ENCODE measurements at places on chromosomes 6 and 20. TPM values are rescaled to one million over a fixed set of nuclear protein-coding genes. Genes with fewer than 3 reads are reported as not detected.

CD93 gene
- polyA plus RNA-seq = 39.1 TPM

MBOAT1 gene
- polyA plus RNA-seq = 18.1 TPM

HLA-DPA1 gene
- 21.3 TPM for polyA plus RNA-seq

POU3F2 gene
- 0.07 TPM for polyA plus RNA-seq

HDAC2 gene
- 227 TPM for polyA plus RNA-seq

SLC26A8 gene
- polyA plus RNA-seq = 0.39 TPM

RAET1L gene
- polyA plus RNA-seq = not detected

FOXF2 gene
- polyA plus RNA-seq = not detected

SIM1 gene
- polyA plus RNA-seq = 29.2 TPM

TNF gene
- polyA plus RNA-seq = not detected

SEC23B gene
- polyA plus RNA-seq = 69.9 TPM

DNA sequence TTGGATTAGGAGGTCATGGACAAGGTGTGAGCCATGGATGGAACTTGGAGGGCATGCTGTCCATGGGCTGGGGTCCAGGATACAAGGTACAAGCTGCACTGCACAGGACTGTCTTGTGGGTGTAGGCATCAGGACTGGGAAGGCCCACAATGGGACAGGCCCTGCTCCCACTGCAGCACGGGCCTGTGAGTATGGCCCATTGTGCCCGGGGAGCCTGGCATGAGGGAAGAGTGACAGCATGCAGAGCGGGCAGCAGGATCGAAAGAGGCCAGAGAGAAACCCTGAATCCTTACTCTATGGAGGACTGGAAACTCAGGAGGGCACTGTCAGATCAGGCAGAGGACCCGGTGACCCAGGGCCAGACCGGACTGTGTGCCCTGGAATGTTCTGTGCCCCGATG is 211.3 kb downstream of the PREX1 start:
- no peak for DNase-seq

DNA sequence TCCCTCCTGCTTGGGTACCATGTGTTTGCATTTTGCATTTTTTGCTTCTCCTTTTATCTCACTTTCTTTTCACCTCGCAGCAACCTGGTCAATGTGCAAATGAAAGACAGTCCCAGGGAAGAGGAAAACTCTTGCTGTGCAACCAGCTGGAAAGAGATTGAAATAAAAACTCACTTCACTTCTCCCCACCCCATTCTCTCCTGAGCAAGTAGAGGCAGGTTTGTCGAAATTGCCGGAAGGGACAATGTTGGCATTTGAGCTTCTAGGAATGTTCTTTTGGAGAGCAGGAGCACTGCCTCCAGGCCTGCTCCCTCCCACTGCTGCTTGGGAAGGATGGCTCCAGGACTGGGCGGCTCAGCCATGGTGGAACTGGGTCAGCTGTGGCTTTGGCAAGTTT is 30.6 kb downstream of the KCNG1 start:
- DNase-seq = no peak

DNA sequence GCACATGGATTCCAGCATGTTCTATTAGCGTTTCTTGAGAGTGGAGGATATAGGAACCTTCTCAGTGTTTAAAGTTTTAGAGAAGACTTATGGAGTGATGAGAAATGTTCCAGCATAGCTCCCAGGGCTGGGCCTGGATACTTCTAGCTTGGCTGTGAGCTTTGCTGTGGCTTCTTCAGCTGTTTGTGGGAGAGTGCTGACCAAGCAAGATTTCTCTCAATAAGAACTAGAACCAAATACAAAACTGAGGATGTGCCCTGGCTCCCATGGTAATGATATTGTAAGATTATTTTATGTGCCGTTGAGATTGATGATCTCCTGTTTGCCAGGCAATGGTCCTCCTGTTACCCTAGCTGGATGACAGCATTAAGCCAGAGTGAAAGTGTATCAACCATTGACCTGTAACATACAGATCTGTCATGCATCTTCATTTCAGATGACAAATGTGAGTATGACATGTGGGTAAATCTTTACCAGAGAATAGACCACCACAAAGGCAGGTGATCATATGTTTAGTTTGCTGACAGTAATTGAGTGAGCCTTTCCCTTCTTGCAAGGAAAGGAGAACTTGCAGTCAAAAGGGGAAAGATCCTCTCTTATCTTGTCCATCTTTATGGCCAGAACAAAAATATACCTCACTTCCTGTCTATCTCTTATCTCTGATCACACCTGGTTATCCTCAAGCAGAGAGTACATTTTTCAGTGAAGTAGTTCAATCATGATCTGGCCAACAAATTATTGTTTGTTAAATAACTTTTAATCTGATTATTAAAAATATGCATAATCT is 180.1 kb downstream of the SLC24A3 start:
- no peak for DNase-seq

GRCh38 chr6:5302995-5303622 is 41.8 kb downstream of the FARS2 start:
- DNase-seq = no peak

GRCh38 chr20:25864326-25864962 is 167.8 kb upstream of the ZNF337 start:
- DNase-seq = no peak

DNA sequence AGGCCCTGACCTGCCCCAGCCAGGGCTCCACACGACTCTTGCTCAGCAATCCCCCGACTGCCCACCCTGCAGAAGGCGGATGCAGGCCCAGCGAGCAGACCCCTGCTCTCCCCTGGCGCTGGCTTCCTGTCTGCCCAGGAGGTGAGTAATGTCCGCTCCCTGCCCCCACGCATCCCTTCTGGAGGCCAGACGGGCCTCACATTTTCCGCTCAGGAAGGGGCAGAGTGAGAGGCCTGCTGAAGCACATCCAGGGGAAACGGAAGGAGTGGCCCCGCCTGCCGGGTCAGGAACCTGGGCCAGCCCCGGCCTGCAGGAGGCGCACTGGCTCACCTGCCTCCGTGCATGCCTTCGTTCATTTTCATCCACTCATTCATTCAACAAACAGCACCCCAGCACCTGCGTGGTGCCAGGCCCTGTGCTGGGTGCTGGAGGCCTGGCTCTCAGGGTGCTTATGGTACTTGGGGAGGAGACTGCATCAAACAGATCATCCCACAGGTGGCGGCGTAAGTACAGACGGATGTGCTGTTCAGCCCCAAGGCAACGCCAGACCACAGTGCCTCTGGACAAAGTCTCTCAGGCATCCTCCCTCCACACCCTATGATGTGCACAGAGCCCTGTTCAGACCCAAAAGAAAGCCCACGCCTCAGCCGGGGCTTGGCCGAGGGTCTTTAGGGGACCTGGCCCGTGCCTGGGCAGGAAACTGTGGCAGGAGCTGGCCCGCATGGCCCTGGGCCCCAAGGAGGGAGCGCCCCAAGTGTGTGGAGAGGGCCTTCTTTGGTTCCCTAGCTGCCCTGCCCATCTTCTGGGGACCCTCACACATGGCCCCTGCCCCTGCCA is 112.1 kb downstream of the ASXL1 start:
- DNase-seq = peak; percentile 73

GRCh38 chr6:3888153-3888957 is 39.2 kb downstream of the FAM50B start:
- DNase-seq = no peak

DNA sequence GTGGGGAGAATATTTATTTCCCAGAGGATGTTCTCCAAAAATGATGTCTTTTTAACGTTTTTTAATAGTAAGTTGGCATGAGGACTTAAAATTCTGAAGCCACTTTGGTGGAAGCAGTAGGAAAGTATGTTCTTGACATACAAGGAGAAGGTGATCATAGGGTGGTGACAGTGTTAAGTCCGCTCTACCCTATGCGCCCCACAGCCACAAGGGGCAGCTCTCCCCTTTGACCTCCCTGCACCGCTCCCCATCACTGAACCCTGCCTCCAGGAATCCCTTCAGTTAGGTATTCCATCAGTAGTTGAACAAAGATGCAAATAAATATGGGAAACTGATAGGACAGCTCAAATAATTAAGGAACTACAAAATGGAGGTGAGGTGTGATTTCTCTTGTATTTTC is 111.4 kb downstream of the PLEKHG1 start:
- no peak for DNase-seq

- DNase-seq = peak; percentile 65
Observed at GRCh38 chr20:32535953-32536823, 48.9 kb downstream of the NOL4L start.

GRCh38 chr20:48463916-48464315 is 363.9 kb downstream of the PREX1 start:
- DNase-seq = peak; percentile 26

DNA sequence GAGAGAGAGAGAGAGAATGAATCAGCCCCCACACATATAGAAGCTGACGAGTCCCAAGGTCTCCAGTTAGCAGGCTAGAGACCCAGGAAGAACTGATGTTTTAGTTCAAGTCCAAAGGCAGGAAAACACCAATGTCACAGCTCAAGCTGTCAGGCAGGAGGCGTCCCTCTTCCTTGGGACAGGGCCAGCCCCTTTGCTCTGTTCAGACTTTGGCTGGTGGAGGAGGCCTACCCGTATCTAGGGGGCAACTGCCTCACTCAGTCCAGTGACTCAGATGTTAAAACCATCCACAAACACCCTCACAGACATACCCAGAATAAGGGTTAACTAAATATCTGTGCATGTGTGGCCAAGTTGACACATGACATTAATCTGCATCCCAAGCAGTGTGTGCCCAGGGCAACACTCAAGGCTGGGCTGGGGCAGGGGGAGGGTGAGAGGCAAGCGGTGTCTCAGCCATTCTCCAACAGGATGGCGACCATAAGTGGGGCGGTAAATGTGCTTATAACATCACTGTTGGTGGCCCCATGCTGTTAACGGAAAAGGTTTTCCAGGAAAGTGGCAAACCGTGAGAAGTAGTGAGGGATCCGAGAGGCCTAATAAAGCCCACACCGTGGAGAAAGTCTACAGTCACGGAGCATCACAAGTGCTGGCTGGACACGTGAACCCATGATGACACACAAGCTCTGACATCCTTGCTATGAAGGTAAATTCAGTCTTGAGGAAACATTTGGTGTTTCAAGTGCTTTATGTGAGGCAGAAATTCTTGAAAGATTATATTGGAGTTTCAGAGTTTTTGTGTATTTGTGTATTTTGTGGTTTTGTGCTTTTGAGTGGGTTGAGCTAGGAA is 28.1 kb downstream of the RAMACL start:
- DNase-seq = no peak

DNA sequence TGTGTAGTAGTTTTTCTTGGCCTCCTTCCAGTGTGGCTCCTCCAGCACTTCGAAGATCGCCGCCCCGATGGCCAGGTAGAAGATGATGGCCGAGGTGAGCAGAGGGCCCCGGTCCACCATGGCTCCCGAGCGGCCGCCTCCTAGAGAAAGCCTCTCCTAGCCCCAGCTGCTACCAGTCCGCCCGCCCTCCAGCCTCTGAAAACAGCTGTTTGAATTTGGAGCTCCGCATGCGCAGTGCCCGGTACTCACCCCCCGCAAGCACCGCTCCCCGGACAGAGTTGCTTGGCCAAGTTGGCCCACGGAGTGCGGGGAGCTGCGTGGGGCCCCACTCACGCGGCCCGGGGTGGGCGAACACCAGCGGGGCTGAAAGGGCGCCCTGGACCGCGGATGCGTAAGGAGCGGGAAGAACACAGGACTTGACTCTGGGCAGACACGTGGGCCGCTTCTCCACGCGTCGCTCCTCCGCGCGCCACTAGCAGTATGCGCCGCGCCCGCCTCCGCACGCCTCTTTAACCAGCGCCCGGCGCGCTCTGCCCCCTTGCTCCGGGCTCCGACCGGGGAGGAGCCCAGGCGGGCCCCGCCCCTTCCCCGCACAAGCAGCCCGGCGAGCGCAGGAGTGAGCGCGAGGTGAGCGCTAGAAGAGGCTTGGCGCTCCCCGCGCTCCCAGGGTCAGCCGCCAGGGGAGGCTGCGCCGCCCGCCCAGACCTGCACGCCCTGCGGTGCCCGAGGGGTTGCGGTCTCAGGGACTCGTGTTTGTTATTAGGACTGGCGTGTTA is at the start of gene KCNK5:
Gene KCNK5, minus strand, starts transcription at position 484 of the 776 bp plus-strand sequence. Its CDS starts 364 bp downstream, at position 120.
- peak; percentile 81 for DNase-seq

DNA sequence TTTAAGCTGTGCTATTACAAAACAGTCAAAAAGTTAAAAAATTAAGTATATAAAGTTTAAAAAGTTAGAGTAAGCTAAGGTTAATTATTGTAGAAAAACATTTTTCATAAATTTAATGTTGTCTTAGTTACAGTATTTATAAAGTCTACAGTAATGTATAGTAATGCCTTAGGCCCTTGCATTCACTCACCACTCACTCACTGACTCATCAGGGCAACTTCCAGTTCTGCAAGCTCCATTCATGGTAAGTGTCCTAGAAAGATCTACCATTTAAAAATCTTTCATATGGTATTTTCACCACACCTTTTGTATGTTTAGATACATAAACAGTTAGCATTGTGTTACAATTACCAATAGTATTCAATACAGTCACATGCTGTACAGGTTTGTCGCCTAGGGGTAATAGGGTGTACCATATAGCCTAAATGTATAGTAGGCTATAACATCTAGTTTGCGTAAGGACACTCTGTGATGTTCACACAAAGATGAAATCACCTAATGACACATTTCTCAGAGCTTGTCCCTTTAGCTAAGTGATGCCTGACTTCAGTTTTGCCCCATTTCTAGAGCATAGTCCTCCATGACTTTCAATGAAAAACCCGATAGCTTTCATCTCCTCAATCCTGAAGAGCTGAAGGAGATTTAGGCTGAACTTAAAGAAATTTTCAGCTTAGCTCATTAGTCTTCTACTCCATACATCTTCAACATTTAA is 14.9 kb upstream of the HLA-DRA start:
- no peak for DNase-seq

All from renal pelvis (tissue), 12 donors.